ENCODE measurements at places on chromosomes 3 and 15.

DNA sequence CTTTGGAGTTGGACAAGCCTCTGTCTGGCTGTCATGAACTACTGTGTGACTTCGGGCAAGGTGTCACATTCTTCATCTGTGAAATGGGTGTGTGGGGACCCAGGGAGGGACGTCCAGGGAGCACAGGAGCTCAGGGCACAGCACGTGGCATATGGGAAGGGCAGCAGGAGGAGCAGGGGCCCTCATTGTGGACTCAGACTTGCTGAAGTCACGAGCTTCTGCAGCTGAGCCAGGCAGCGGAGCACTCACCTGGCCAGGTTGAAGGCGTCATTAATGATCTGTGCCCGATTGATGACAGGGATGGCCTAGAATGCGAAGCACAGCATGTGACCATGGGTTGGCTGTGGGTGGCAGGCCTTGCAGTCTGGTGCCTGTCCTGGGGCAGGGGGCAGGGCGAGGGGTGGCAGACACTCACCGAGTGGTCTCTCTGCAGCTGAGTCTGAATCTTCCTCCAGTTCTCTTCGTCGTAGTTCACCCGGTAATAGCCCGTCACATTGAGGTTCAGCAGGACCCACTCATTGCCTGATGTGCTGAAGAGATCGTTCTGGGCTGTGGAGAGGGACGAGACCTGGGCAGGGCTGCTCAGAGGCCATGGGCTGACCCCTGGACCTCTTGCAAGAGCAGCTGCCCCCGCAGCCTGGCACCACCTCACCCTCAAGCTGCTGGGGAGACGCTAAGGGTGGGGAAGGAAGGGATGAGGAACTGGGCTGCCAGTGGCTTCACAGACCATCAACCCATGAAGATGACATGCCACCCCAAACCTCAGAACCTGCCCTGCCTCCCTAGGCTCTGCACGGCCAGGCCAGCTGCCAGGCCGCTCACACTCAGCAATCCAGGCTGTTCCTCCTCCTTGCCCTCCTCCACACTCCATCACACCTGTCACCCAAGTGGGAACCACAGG lies 15.4 kb downstream of the ANPEP start:
- DNase-seq, result no peak

- no peak for DNase-seq
Measured at GRCh38 chr3:36774052-36774451, 9.7 kb upstream of the DCLK3 start.

DNA sequence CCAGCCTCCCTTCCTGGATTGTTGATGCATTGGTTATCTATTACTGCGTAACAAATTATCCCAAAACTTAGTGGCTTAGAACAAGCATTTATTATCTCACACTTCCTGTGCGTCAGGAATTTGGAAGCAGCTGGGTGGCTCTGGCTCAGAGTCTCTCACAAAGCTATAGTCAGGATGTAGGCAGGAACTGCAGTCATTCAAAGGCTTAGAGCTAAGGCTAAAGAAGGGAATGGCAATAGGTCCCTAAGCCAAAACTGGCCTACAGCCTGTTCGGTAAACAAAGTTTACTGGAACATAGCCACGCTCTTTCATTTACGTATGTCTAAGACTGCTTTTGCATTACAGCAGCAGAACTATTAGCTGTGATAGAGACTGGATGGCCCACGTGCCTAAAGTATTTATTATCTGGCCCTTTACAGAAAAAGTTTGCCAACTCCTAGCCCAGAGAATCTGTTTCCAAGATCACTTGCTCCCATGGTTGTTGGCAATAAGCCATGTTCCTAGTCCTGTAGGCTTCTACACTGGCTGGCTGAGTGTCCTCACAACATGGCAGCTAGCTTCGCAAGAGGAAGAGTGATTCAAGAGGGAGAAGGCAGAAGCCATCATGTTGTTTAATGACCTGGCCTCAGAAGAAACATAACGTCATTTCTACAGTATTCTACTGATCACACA lies 132.4 kb downstream of the SNRK start:
- DNase-seq, result no peak

DNA sequence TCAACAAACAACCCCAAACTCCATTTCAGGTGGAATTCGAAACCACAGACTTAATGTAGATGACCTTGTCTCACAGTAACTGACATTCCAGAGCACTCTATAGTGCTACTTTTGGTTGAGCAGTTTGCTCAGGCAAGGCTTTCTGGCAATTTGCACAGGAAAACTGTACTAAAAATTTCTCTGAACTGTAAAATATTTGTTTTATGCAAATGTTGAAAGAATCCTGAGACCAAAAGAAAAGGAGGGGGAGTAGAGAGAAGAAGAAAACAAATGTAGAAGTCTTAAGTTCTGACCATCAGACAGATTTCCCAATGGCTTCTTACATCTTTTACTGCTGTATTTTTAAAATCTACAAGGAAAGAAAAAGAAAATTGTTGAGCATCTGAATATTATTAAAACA lies 53.5 kb downstream of the DTWD1 start:
- no peak for DNase-seq

All from activated gamma-delta T cell (primary cell).